ENCODE measurements at places on chromosomes 4 and X.

DNA sequence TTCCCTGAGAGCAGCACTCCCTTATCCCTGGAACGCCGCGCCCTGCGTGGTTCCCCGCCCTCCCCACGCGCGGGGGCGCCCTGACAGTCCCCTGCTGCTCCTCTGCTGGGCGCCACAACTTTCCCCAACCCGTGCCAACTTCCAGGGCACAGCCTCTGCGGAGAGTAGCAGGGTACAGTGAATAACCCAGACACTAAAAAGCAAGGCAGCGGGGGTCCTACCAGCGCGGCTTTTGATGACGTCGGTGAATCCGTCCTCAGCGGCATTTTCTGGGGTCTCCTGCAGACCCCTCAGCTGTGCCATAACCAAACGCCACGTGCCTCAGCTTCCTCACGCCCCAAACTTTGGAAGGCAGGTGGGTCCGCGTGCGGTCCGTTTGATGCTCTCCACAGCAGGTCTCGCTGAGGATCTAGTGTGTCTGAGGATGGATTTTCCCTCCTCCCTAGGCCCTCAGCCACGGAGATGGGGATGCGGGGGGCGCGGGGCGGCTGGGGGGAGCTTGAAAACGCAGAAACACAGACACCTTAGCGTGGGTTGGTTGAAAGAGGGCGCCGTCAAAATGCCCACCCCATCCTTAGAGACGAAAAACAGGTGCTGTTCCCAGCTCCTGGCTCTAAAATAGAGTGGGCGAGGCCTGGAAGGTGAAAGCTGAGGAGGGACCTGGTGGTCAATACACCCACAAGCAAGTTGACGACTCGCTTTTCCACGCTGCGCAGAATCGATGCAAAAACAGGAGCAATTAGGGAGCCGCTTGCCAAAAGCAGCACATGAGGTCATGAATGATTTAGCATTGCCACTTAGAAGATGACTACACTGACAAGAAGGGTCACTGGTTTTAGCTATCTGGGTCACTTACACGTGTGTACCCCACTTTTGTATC is 405.6 kb downstream of the FAM47A start:
- DNase-seq = no peak

- no peak for DNase-seq
These were observed 51.7 kb downstream of the PPARGC1A start for GRCh38 chr4:23838131-23838530.

DNA sequence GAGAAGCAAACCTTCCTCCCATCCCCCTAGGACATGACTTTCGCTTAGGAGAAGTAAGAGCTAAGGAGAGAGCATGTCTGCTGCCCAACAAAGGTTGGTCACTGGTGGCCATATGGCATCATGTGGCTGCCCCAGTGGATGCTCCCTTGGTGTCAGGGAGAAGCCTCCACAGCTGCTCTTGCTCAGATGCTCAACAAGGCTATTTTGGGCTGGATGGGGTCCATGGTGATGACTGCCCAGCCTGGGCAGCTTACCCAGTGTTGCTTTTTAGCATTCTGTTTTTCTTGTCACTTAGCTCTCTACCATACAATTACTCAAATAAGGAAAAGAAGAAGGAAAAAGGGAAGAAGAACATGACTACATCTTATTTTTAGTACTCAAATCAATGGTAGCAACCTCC is 48.9 kb upstream of the PPARGC1A start:
- no peak for DNase-seq

- DNase-seq = no peak
These were observed 139.3 kb downstream of the GPR143 start for GRCh38 chrX:9626379-9626778.

- DNase-seq = no peak
These were observed 33.7 kb downstream of the IDS start for GRCh38 chrX:149471397-149471796.

GRCh38 chr4:74284053-74284452 is 24.2 kb upstream of the EPGN start:
- no peak for DNase-seq

GRCh38 chr4:111696505-111696904 is 448.7 kb upstream of the FAM241A start:
- no peak for DNase-seq

DNA sequence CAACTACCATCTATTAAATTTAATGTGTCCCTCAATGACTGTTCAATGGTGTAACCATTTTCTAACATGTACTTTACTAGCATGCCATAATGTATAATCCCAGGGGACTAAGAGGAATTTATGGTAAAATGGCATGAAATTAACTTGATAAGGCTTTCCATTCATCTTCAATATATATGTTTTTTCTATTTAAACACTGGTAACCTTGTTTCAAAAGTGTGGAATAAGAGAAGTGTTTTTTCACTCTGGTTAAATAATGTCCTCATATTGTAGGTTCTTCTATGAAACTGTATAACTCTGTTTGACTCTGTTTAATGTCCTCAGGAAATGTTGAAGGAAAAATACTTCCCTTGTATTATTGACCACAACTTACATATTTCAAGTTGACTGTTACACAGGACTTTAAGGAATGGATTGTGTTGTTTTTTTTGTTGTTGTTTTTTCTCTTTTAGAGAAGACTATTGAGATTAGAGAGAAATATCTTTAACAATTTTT is 113.8 kb upstream of the ARSJ start:
- no peak for DNase-seq

- DNase-seq = peak; percentile 14
These were observed 3.2 kb upstream of the NEK1 start for GRCh38 chr4:169615467-169616106.

DNA sequence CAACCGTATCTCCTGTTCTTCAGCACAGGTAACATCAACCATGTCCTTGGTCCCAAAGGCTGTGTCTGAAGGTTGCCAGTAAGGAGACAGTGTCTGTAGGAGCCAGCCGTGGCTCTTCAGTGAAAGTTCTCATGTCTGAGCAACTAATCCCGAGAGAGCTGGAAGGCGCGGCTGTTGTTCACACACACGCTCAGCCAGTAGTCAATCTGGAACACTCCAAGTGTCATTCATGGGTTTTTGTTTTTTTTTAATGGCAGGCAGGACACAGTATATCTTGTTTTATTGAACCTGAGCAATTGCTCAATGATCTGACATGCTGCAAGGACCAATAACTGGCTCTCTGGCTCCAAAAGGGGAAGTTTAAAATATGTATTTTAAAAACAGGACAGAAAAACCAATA is 48.4 kb upstream of the MAP3K15 start:
- peak; percentile 10 for DNase-seq

GRCh38 chr4:2324891-2325290 is 63.0 kb upstream of the MXD4 start:
- DNase-seq = no peak

- no peak for DNase-seq
These were observed 678 bp downstream of the DNAAF6 start for GRCh38 chrX:107207089-107207488.

DNA sequence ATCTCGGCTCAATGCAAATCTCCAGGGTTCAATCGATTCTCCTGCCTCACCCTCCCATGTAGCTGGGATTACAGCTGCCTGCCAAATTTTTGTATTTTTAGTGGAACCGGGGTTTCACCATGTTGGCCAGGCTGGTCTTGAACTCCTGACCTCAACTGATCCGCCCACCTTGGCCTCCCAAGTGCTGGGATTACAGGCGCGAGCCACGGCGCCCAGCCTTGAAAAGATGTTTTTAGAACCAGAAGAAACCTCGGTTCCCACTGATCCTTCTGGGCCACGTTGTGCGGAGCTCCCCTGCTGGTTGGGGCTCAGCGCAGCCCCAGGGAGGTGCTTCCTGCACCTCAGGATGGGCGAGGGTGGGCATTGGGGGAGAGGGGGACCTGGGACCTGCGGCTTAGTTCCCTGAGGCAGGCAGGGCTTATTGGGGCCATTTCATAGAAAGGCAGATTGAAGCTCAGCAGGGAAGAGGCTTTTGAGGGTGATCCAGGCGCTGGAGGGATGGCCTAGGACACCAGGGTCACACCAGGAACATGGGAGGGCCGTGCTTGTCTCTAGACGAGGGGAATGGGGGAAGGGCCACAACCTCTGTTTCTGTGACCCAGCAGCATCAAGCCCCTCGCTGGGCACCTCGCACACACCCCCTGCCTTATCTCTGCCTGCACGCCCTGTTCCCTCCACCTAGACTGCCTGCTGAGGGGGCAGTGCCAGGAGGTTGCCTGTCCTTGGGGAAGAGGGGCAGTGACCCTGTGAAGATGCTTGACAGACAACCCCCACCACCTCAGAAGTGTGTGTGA is 6.3 kb upstream of the ADD1 start:
- no peak for DNase-seq

DNA sequence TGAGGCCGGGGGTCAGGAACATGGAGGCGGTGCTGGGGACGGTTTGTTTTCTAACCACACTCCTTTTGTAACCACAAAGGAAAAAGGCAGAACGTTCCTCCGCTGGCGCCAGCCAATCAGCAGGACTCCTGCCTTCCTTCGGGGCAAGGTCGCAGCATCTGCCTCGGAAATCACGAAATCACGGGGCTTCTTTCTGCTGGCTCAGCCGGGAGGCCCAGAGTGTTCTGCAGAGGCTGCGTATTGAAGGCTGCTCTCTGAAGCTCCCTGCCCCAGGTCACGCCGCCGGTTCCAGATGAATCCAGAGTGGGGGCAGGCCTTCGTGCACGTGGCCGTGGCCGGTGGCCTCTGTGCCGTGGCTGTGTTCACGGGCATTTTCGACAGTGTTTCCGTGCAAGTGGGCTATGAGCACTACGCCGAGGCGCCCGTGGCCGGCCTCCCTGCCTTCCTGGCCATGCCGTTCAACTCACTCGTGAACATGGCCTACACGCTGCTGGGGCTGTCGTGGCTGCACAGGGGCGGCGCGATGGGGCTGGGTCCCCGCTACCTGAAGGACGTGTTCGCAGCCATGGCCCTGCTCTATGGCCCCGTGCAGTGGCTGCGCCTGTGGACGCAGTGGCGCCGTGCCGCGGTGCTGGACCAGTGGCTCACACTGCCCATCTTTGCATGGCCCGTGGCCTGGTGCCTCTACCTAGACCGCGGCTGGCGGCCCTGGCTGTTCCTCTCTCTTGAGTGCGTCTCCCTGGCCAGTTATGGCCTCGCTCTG is 9.4 kb downstream of the TMEM187 start:
- DNase-seq = peak; percentile 60

DNA sequence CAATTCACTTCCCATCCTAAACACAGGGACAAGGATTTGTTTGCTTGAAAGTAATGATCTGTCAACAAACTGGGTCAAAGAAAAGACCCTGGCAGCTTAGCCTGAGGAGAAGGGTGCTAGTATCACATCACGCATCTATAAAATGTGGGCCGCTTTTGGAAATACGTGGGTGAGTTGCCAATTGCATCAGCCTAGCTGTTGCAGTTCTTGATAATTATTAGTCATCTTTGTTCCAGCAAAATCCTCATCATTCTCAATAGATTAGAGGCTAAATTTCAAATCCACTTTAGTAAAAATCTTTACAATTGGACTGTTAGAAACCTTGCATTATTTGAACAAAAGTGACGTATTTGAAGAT is 33.6 kb upstream of the TAPT1 start:
- DNase-seq = peak; percentile 53

- DNase-seq = no peak
These were observed 220.6 kb upstream of the ZC4H2 start for GRCh38 chrX:65196758-65197360.

DNA sequence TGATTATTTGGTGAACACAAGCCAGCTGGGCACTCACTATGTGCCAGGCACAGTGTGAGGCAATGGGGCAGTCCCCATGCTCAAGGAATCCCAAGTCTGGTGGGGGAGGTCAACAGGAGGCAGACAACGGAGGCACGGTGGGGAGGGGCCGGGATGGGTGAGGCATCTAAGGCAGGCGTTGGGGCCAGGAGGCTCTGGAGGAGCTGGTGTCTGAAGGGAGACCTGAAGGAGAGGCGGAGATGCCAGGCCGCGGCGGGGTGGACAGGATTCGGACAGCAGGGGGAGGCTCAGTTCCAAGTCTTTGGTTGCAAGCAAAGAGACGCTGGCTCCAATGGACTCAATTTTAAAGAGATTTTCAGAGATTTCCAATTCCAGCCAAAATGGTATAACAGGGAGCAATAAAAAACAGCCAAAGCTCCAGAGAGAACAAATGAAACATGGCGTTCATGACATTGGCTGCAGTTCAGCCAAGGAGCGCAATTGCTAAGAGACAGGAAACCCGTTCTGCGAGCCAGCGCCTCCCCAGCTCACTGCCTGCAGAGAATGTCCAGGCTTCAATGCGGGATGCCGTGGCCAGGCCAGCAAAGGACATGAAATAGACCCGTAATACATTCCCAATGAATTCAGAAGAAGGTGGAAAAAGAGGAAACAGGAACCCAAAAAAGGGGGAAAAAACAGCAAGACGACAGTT is 105.2 kb upstream of the LRPAP1 start:
- DNase-seq = no peak

DNA sequence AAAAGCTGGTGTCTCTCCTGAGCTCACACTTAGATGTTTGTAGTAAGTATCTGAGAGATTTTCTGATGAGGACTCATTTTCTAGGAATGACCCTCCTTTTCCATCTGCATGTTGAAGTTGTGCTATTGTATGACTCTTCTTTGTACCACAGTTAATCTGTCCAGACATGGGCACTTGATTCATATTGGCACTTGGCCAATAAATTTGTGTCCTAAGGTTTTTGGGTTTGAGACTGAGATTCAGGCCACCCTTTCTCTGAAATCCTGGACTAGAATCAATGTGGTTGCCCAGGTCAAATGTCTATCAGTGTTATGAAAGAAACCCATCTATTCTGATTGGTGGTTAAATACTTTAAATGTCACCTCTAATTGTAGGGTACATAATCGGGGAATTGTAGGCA is 869.0 kb downstream of the SH3BGRL start:
- DNase-seq = no peak

GRCh38 chr4:185217408-185217975 is 8.1 kb downstream of the SNX25 start:
- DNase-seq = no peak

GRCh38 chr4:2650276-2650675 is 105.9 kb downstream of the TNIP2 start:
- no peak for DNase-seq

DNA sequence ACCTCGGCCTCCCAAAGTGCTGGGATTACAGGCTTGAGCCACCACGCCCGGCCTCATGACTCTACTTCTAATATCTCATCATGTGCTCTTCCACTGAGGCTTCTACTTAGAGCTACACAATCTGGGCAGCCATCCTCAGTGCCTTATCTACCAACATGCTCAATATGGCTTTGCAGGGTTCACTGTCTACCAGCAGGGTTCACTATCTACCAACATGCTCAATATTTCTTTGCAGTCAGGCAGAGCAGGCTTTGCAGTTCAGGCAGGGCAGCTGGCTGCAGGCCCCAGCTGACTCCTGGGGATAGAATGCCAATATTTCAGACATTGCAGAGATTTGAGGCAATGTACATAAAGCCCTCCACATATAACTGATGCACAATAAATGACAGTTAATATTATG is 47.5 kb downstream of the PKD2 start:
- no peak for DNase-seq

DNA sequence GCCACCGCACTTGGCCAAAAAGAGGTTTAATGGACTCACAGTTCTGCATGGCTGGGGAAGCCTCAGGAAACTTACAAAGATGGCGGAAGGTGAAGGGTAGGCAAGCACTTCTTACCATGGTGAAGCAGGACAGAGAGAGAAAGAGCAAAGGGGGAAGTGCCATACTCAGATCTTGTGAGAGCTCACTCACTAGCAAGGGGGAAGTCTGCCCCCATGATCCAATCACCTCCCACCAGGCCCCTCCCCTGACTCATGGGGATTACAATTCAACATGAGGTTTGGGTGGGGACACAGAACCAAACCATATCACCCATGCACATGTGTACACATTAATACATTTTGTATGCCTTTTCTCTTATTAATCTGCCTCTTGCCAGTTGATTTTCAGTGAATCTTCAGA is 77.2 kb upstream of the HSD17B10 start:
- no peak for DNase-seq

All from stimulated activated CD4-positive, alpha-beta T cell treated with anti-CD3 and anti-CD28 coated beads, Interleukin-4, amount 100 ng/mL, for 24 hours (primary cell).